ENCODE measurements at places on chromosomes 2 and 18. TPM values are rescaled to one million over a fixed set of nuclear protein-coding genes. Genes with fewer than 3 reads are reported as not detected.

NEU4 gene
- 0.43 TPM for total RNA-seq

IL1F10 gene
- total RNA-seq: not detected

DNA sequence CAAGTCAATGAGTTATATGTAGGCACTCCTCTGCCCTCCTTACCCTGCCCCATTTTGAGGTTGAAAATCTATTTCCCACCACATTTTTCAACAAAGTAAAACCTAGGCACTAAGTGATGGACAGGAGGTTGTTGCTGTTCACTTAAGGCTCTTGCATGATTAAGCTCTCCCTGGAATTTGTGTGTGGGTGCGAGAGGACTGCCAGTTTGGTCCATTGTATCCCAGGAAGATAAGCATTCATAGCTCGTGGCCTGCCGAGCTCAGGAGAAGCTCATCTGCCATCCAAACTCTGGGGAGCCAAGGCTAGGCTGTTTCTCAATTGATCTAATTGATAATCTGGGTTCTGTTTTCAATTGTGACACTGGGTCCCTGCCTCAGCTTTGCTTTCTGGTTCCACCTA lies 4.7 kb upstream of the MAP4K4 start:
- DNase-seq: no peak
- no peak overlapping the region for H3K4me3 ChIP-seq
- peaks cover 2% of the 10 kb centered on the region for H3K27me3 ChIP-seq

DNA sequence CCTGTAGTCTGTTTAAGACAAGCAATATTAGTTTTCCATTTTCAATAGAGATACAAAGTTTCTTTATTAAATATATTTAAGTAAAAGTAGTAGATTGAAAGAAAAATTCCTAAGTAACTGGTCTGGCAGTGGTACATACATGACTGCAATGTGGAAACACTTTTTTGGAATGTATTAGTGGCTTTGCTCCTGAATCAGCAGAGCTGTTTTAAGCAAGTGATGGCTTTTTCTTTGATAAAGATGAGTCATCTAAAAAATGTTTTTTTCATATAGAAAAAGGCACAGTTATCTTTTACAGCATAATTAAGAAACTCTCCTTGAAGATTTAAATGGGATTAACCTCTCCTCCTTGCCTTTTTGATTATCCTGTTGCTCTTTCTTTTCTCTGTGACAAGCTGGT lies 34.9 kb downstream of the KDM3A start:
- H3K27ac ChIP-seq: no peak overlapping the region
- no peak overlapping the region for H3K4me3 ChIP-seq
- DNase-seq: no peak
- no peaks in the 10 kb centered on the region for H3K27me3 ChIP-seq

- no peak for DNase-seq
- no peak overlapping the region for H3K4me3 ChIP-seq
- no peak overlapping the region for H3K27ac ChIP-seq
- H3K4me1 ChIP-seq: no peaks in the 10 kb centered on the region
Observed at GRCh38 chr2:200748779-200749178, 62.9 kb upstream of the BZW1 start.

- no peaks in the 10 kb centered on the region for H3K4me1 ChIP-seq
- no peak for DNase-seq
- H3K36me3 ChIP-seq: no peaks in the 10 kb centered on the region
- no peak overlapping the region for H3K27ac ChIP-seq
- peaks cover 11% of the 10 kb centered on the region for H3K27me3 ChIP-seq
- H3K4me3 ChIP-seq: no peak overlapping the region
Observed at GRCh38 chr2:105519516-105519915, 120.7 kb upstream of the FHL2 start.

DNA sequence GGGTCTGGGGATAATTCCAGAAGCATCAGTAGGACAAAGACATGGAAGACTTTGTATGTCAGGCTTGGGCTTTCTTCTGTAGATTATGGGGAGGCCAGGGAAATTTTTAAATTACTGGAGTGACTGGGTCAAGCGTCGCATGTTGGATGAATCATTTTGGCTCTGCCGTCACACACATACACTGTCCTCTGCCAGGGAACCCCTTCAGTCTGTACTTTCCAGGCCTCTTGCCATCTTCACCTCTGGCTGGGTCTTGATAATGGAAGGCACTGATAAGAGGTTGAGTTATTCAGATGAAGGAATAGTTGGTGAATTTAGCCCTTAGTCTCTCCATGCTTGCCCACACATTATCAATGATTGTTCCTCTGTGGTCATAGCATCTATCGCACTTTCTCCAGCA lies 895.1 kb upstream of the CELF4 start:
- H3K4me3 ChIP-seq: no peak overlapping the region
- no peak for DNase-seq
